ENCODE measurements at places on chromosomes 5 and 9.

- DNase-seq = peak; percentile 62
These were observed 3.2 kb upstream of the NSD1 start for GRCh38 chr5:177130211-177131018.

GRCh38 chr9:116000748-116001329 is 152.8 kb upstream of the PAPPA start:
- DNase-seq = peak; percentile 50

GRCh38 chr9:133950629-133951111 is 41.5 kb downstream of the VAV2 start:
- DNase-seq = no peak

GRCh38 chr5:4730279-4730678 is 409.9 kb upstream of the ADAMTS16 start:
- no peak for DNase-seq

- DNase-seq = no peak
These were observed 60.3 kb downstream of the TENT4A start for GRCh38 chr5:6773342-6774035.

- no peak for DNase-seq
These were observed 14.5 kb downstream of the PALM2AKAP2 start for GRCh38 chr9:109794361-109795012.

- no peak for DNase-seq
These were observed 289.5 kb downstream of the DEPDC1B start for GRCh38 chr5:60410427-60410826.

- peak; percentile 71 for DNase-seq
These were observed 34.4 kb upstream of the SLC25A51 start for GRCh38 chr9:37938121-37938891.

- DNase-seq = no peak
These were observed at the start of gene KCNIP1 for GRCh38 chr5:170503990-170504596. TSS of gene KCNIP1 (plus strand) at chr5:170504020.

GRCh38 chr9:85428230-85428629 is 313.5 kb downstream of the AGTPBP1 start:
- DNase-seq = no peak

DNA sequence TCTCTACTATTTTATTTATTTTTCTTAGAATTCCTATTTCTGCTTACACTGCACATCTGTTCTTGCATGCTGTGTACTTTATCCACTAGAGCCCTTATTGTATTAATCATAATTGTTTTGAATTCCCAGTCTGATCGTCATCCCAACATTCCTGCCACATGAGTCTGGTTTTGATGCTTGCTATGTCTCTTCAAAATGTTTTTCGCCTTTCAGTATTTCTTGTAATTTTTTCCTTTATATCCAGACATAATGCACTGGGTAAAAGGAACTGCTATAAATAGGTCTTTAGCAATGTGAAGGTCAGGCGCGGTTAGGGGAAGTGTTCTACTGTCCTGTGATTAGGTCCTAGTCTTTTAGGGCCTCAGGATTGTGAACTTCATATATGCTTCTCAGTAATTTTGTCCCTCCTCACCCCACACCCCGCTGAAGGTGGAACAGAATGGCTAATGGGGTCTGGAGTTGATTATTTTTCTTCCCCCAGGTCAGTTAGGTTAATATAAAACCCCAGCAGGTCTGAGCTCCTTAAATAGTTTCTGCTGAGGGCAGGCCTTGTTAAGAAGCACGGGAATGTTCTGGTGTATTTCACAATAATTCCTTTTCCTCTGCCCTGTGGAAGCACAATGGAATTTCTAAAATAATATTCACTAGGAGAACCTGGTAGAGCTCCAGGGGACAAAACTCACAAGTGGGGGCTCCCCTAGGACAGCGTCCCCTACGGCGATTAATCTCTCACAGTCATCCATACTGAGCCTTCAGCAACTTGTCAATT is 146.6 kb upstream of the TUT7 start:
- peak; percentile 76 for DNase-seq

DNA sequence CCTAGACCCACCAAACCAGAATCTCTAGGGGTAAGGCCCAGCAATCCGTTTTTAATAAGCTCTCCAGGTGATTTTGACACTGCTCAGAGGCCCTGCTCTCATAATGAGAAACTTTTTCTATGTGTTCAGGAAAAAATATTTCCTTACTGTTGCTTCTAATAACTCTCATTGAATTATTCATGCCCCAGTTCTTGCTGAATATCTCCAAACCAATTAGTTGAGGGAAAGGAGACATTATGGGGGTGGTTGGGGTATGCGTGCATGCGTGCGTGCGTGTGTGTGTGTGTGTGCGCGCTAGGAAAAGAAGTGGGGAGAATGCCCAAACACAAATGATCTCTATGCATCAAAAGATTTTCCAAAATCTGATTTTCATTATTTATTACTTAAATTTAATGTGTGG is 411.4 kb downstream of the PIK3R1 start:
- DNase-seq = no peak

DNA sequence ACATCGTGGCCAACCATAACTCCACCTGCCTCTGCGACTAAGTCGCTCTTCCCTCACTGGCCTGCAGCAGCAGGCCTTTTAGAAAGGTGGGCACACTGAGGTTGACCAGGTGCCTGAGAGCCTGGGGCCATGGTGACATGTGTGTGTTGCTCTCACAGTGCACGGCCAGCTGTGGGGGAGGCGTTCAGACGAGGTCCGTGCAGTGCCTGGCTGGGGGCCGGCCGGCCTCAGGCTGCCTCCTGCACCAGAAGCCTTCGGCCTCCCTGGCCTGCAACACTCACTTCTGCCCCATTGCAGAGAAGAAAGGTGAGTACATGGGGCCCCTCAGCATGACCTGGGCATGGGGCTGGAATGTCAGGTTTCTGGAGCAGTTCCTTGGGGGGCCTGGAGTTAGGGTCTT is 104.5 kb upstream of the ICE1 start:
- no peak for DNase-seq

DNA sequence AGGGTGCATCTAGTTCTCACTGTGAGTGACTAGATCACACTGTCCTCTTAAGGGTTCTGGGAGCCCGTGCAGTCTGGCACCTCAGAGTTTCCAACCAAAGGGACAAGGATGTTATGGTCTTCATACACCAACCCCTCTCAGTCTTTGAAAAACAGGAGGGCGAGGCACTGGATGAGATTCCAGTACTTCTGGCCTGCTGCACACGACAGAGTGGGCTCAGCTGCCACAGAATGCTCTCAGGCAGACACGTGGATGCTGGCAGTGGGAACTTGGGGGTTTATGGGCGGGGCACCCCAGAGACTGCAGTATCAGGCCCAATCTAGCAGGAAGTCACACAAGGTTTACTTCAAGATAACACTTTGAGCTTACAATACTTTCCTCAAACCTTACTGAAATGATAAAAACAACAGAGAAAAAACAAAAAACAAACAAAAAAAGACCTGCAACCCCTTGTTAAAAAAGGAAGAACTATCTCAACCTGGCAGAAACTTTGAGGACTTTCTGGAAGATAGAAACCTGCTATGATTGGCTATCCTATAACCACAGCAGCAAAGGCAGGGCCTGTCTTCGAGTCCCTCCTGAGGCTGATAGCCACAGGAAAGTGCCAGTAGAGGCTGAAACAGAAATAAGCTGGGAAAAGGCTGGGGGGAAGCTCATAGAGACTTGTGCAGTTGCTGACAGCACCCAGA is 28.3 kb upstream of the TGFBR1 start:
- no peak for DNase-seq

DNA sequence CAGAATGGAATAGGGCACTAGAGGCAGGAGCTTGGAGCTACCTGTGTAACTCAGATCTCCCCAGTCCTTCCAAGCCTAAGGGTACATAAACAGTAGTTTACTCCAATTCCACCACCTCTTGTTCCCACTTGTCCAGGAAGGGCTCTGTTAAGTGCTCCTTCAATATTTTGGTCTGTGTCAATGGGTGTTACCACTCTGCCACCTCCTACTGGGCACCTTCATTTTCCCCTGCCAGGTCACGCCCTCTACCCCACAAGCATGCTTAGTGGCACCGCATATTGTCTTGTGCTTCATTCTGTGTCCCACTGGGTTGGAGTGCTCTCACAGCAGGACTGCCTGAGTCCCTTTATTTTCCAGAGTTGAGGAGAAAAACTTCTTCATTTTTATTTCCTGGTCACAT is 459.8 kb downstream of the ARHGEF28 start:
- DNase-seq = no peak

GRCh38 chr5:150263801-150264621 is 25.6 kb downstream of the CAMK2A start:
- DNase-seq = peak; percentile 97

DNA sequence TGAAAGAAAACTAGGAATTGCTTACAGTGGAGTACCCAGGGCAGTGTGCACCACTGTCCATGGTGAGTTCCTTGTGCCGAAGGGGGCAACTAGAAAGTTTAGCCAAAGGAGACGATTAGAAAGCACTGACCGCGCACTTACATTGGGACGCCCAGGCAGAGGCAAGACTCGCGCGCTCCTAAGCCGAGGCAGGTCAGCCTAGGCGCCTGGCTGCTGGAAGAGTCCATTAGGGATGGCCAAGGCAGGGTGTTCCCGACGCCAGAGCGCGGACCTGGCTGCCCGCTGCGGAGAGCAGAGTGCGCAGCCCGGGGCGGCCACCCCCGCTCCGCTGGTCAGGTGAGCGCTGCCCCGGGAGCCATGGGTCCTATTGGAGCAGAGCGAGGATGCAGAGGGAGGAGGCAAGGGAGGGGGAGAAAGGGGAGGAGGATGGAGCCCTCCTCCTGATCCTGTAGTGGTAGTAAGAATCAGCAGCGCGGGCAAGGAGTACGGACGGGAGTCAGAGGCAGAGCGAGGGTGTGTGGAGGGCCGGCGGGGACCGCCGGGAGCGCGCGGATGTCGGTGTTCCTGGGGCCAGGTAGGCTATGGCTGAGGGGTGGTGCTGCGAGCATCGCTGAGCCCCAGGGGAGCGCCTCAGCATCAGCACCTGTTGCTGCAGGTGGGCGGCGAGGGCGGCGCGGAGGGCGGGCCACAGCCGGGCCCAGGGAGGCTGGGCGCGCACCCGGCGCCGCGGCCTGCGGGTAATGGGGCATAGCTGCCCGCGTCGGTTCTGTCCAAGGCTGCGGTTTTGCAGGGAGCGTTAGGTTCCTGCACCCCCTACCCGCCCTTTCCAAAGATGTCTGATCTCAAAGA is at the start of gene ADGRV1:
Gene ADGRV1 (plus strand): TSS at position 454 of the 849 bp plus-strand sequence. CDS start 99 bp downstream, at position 553.
- no peak for DNase-seq

DNA sequence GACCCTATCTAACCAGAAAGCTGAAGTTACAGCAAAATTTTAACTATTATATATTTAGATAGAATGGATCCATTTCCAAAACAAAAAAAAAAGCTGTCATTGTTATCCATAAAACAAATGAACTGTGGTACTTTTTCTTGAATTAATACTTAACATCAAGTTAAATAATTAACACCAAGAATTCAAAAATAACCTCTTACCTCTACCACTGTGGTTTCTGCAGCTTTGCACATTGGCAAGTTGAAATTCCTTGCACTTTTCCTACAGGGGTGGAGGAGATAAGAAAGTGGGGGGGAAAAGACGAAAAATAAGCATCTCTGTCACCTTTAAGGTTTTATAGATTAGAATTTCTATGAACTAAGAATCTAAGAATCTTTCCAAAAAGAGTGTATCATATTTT is 30.0 kb downstream of the OXCT1 start:
- DNase-seq = no peak
